ENCODE measurements at places on chromosomes 7 and 10.

DNA sequence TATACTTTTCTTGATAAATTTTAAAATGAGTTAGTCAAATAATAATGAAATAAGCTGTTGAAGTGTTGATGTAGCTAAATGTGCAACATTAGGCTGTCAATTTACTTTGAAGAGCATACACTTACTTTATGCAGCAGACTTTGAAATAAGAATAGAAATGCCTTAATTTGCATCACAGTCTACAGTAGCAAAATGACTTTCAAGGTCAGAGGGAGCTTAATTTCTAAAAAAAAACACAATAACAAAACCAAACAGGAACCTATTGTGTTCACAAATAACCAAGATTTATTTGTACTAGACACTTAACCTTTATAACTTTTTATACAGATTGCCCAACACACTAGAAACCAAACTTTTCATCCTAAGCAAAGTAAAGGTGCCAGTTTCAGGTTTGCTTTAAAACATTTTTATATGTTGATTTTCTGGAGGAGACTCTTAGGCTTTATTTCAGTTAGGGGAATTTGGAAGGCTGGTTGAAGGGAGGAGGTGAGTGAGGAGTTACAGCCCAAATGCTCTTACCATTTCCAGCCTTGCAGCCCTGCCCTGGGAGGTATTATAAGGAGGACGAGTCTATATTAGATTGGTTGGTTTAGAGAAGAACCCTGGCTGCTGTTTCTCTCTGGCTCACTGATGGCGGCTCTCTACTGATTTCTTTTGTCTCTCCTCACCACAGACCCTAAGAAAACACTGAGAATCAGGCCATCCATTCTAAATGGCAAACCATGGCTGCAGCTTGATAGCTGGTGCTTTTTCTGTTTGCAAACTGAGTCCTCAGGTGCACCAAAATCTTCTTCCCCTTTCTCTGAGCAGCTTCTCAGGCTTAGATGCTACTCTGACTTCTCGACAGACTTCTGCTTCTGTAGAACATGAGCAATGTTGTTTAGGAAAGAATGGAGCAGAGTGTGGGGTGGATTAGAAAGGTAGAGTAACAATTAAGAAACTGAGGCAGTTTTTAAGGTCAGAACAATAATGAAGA lies 55.2 kb upstream of the RPA3 start:
- no peak for DNase-seq

DNA sequence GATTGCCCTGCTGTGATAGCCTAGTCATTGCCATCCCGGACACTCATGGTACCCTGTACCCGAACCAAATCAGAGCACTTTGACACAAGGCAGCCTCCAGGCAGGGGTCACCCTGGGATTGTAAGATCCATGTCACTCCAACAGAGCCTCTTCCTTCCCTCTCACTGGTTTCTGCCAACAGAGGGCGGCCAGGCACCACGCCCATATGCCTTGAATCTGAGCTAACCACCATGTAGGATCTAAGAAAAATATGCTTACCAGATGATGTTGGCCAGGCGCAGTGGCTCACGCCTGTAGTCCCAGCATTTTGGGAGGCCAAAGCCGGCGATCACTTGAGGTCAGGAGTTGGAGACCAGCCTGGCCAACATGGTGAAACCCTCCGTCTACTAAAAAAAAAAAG lies 389.2 kb upstream of the KLF6 start:
- no peak for DNase-seq

- DNase-seq = no peak
These were observed 9.9 kb upstream of the DNAAF5 start for GRCh38 chr7:716636-717035.

DNA sequence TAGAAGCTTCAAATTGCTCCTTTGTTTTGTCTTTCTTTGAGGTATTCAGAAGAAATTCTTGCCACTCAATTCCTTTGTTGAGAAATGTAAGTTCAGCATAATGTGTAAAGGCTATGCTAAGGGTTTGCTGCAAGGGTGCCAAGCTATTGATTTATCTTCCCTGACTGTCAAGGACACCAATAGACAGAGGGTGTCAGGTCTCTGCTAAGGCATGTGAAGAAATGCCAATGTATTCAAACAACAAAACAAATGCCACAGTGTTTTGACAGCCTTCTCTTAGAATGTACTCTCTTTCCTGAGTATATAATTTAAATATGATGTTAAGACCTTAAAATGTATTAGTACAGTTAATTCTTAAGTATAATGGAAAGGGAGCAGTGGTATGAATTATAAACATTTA lies 62.4 kb downstream of the LRGUK start:
- no peak for DNase-seq

DNA sequence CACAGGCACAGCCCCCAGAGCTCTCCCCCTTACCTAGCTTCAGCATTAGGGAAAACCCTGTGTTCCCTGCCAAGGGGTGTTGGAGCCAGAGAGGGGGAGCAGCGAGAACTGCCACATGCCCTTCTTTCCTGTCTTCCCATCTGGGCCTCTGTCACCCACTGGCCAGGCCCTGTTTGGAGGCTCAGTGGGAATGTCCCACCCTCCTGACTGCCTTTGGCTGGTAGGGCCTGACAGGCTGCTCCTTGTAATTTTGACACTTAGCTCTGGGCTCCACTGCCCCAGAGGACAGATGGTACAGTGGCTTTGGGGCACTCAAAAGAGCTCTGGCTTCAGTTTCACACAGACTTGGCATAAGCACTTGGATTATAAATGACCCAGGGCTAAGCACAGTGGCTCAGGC lies 50.6 kb downstream of the GRID2IP start:
- DNase-seq = no peak

GRCh38 chr10:16440396-16441133 lies 3.8 kb downstream of the PTER start:
- DNase-seq = peak; percentile 14

- no peak for DNase-seq
These were observed 823.8 kb upstream of the CELF2 start for GRCh38 chr10:10193848-10194247.

- DNase-seq = no peak
These were observed 290.2 kb downstream of the C7orf25 start for GRCh38 chr7:42621543-42622219.

DNA sequence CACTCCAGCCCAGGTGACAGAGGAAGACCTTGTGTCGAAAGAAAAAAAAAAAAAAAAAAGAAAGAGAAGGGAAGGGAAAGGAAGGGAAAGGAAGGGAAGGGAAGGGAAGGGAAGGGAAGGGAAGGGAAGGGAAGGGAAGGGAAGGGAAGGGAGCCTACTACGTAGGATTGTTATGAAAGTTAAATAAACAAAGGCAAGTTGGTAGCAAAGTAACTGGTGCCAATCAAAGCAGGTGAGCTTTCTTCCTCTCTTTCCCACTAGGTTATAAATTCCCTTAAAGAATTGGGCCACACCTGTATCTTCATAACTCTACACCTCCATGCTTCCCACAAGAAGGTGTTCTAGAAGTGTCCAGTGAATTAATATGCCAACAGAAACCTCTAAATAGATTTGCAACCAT lies 96.3 kb upstream of the AFAP1L2 start:
- DNase-seq = no peak

DNA sequence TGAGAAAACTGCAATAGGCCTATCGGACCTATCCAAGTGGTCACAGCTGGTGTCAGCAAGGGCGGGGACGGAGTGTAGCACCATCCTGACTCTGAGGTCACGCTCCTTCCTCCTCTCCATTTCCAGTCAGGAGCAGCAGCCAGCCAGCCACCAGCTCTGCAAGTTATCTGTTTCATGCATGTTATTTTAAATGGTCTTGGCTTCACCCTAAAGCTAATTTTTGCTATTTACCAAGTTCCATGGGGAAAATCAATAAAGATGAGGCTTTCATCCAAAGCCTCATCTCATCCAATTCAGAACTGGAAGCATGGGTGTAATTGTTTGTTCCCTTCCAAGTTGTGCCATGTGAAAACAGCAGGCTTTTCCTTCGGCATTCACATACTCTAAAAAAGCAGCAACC lies 49.3 kb downstream of the ICA1 start:
- no peak for DNase-seq

GRCh38 chr7:127347567-127348246 lies 44.8 kb downstream of the ZNF800 start:
- peak; percentile 72 for DNase-seq

DNA sequence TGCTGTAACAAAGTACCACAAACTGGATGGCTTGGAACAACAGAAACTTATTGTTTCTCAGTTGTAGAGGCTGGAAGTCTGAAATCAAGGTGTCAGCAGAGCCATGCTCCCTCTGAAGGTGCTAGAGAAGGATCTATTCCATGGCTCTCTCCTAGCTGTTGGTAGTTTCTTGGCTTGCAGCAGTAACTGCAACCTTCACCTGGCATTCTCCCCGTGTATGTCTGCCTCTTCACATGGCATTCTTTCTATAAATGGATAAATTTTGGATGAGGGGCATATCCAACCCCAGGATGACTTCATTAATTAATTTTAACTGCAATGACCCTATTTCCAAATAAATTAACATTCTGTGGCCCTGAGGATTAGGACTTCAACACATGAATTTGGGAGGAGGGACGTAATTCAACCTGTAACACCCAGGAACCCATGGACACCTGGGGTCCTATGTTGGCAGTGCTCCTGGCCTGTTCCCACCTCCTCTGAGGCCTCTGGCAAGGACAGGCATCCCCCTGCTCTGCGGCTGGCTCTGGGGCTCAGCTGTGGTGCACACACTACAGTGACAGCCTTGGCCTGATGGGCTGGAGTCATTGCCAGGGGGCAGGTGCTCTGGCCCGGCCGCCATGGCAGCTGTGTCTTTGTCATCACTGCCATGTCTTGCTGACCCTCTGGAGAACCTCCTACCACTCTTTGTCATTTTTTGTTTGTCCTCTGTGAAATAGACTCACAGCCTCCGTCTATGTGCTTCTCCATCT lies 30.8 kb downstream of the LSMEM1 start:
- DNase-seq = no peak

GRCh38 chr10:5827841-5828240 lies 14.6 kb upstream of the GDI2 start:
- no peak for DNase-seq

DNA sequence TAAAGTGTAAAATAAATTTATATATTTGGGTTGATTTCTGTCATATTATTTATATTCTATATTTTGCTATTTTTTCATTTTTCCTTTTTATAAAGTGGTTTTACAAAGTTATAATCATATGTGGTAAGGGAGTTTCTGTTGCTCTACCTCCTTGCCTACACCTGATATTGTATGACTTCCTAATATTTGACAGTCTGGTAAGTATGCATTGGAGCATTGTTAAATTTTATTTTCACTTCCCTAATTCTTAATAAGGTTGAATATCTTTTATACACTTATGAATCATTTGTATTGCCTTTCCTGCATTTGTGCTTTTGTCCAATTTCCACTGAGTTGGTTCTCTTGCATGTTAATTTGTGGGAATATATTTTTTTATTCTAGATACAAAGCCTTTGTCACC lies 492.4 kb downstream of the GRID1 start:
- DNase-seq = no peak

DNA sequence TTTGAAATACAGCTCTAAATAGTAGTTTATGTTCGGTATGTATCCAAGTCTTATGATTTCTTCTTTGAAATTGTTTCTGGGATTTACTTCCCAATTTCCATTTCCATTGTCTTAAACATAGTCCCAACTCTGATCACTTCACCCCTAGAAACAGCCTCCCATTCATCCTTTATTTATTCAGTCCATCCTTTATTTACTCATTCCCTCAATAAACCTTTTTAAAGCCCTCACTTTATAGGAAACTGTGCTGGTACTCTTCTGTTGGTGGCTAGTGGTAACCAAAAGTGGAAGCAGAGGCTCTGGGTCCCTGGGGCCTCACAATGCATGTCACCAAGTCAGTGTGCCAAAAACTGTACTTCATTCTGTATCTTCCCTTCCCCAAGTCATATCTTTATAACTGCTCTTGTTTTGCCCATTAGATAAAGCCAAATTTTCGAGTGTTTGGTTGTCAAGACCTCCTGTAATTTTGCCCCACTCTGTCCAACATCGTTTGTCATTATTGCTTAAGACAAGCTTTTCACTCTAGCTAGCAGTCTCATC lies 3.9 kb upstream of the EPC1 start:
- DNase-seq = no peak

- DNase-seq = no peak
These were observed 100.4 kb upstream of the GSDME start for GRCh38 chr7:24857623-24858022.

GRCh38 chr7:85734823-85735222 lies 548.0 kb upstream of the SEMA3D start:
- no peak for DNase-seq

- no peak for DNase-seq
These were observed 50.4 kb downstream of the TSPAN15 start for GRCh38 chr10:69501657-69502056.

GRCh38 chr10:56844978-56845529 lies 484.0 kb upstream of the ZWINT start:
- DNase-seq = no peak

DNA sequence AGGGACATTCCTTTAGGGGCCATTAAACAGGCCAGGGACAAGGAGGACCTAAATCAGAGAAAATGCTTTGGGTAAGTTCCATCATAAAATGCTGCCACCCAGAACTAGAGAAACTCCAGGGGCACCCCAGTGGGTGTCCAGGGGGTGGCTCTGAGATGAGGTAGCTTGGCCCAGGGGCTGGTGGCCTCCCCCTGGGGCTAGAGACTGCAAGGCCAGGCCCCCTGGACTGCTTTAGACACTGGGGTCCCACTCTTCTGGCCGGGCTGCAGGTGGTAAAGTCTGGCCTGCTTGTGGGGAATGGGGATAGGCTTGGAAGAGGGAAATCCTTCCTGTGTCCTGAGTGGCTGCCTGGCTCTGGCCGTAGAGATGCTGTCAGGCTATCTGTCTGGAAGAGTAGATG lies 169.6 kb upstream of the PODXL start:
- DNase-seq = no peak

- no peak for DNase-seq
These were observed 8.2 kb upstream of the RBP3 start for GRCh38 chr10:47339759-47340607.

GRCh38 chr10:119252051-119252465 lies 44.7 kb downstream of the GRK5 start:
- no peak for DNase-seq

- DNase-seq = no peak
These were observed 33.4 kb upstream of the VWDE start for GRCh38 chr7:12436896-12437535.

- no peak for DNase-seq
These were observed 36.1 kb upstream of the ZNF518A start for GRCh38 chr10:96093948-96094347.

GRCh38 chr7:33201821-33202220 lies 72.5 kb downstream of the BBS9 start:
- no peak for DNase-seq

DNA sequence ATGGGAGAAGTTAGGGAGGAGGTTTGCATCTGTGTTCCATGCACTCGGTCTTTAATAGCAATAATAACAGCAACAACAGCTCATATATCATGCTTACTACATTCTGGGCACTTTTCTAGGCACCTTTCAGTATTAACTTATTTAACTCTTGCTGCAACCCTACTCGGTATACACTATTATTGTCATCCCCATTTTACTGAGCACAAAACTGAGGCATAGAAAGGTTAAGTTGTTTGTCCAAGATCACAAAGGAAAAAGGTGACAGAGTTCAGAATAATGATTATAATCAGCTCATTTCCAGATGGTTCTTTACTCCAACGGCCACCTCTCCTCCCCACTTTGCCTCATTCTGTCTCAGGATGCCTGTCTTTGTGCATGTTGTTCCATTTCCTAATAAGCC lies 102.1 kb upstream of the ABI1 start:
- DNase-seq = no peak

All from T-helper 2 cell treated with Interferon-gamma antibody and Interleukin-4, amounts not matched to agents 5 μg/mL and 100 μg/mL, for 36 hours (primary cell).